ENCODE measurements at places on chromosomes 3 and 15. TPM values are rescaled to one million over a fixed set of nuclear protein-coding genes. Genes with fewer than 3 reads are reported as not detected.

The PRR23A gene
- not detected for total RNA-seq

The PPP1R14D gene
- total RNA-seq = not detected

The CASR gene
- not detected for total RNA-seq

The TMEM108 gene
- total RNA-seq = 2.2 TPM

GRCh38 chr15:29106551-29107290 lies 162.9 kb downstream of the NSMCE3 start:
- DNase-seq = no peak

GRCh38 chr3:197940745-197941384 lies 9.1 kb upstream of the RPL35A start:
- DNase-seq = no peak

DNA sequence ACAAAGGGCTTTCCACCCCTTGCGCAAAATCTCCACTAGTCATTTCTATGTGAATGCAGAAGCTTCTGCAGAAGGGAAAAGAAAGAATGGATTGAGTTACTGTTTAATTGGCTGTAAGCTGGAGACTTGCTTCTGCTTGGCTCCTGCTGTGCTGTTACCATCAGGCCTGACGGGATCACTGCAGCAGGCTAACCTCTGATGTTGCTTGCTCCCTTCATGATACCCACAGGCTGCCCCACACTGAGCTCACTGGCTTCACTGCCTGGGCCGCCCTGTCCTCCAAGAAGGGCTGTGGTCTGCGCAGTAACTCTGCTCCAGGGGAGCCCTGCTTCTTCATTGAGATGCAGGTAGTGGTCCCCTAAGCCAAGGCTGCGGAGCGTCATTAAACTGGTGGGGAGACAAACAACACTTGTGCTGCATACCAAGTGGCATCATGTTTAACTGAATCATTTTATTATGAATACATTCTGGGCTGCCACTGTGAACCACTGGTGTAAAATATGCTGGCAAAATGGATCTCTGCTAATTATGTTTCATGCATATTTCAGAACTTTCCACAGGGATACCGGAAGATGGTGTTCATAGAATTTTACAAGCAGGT lies 78.6 kb downstream of the WDR49 start:
- DNase-seq = no peak

DNA sequence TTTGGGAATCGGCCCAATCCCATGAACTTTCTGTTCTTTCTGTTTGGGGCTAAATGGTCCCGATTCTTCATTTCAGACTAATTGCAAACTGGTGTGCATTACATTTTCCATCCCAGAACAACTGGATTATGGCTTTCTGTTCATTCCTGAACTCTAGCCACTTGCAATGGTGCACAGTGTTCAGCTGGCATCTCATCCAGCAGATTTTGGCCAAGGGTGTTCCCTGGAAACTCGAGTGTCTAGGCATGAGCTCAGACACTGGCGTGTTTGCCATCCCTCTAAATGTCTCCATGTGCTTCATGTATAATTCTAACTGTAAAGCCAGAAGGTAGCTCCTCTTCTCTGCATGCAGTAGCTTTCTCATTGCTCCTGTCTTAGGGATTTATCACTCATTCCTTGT lies 97.1 kb upstream of the MYZAP start:
- no peak for DNase-seq

DNA sequence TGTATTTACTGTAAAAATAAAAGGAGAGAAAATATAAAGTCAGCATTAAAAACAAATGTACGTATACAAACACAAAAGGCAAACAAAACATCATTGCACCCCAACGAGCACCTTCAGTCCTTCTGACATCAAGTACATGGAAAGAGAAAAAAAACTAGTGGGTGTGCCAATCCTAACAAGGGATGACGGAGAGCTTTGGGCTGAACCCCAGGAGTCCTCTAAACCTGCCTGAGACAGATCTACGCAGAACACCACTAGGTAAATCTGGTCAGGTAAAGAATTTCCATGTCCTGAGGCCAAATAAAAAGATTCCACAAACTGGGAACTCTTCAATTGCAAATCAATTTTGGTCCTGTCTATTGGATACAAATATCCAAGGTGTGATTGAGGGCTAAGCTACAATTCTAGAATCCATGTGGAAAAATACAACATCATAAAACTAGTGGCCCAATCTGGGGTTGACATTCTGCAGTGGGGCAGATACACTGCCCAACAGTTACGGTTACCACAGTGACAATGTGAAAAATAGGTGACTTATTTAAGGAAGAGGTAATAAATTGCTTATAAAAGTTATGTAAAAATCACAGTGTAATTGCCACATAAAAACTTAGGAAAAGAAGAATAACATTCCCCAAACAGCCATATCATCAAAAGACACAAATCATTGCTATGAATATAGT lies 14.2 kb downstream of the IFT80 start:
- no peak for DNase-seq

DNA sequence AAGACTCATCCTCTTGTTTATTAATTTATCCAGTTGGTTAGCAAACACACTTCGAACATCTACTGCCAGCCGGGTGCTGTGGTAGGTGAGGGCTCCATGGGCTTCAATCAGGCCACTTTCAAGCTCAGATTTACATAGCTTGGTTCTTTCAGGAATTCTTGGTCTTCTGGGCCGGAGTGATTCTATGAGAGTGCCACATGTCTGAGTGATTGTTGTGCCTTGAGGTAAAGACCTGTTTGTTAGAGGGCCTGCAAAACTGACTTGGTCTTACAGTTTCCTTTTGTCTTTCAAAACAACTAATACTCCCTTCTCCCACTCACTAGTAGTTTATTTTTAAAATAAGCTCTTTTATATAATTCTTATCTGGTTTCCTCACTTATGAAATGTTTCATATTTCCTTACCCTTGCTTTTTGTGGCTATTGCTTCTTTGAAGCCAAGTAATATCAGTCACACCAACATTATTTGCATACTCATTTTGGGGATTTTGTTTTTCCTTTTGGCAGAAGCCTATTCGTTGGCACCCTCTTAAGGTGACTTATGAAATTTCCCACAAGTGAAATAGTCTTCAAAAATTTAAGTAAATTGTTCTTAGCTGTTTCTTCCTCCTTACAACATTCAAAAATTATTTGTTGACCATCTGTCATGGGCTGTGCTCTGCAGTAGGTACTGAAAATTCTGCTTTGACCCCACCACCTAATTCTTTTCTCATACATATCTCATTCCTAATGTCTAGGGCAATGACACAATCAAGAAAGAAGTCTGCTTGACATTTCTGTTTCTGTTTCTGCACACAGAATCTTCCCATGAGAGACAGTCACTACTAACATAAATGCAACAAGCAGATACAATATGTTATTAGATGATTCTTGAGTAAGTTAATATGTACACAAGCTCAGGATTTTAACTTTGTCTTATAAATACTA lies 120.2 kb downstream of the LRRC28 start:
- DNase-seq = no peak

GRCh38 chr15:101120473-101120872 lies 131.4 kb downstream of the CHSY1 start:
- no peak for DNase-seq

DNA sequence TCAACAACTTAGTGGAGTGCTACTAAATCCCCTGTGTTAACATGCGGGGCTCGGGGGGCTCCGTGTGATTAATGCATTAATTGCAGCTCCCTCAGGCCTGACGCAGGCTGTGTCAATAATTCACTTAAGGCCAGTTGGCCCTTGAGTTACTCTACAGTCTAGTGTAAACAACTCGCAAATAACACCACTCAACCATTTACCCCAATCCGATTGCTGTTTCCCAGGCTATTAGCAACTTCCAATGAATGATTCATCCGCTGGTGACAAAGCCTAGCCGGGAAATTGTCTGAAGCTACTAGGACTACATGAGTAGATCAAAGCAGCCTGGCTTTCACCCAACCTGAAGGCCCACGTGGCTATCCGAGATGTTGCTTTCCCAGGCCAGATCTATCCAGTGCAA lies 121.3 kb upstream of the SOX14 start:
- peak; percentile 64 for DNase-seq

- no peak for DNase-seq
Observed at GRCh38 chr15:38193496-38193895, 59.1 kb upstream of the SPRED1 start.

- DNase-seq = no peak
Observed at GRCh38 chr3:124207873-124208485, 216.1 kb upstream of the ROPN1 start.

- no peak for DNase-seq
Observed at GRCh38 chr15:101107625-101108460, 144.0 kb downstream of the CHSY1 start.

DNA sequence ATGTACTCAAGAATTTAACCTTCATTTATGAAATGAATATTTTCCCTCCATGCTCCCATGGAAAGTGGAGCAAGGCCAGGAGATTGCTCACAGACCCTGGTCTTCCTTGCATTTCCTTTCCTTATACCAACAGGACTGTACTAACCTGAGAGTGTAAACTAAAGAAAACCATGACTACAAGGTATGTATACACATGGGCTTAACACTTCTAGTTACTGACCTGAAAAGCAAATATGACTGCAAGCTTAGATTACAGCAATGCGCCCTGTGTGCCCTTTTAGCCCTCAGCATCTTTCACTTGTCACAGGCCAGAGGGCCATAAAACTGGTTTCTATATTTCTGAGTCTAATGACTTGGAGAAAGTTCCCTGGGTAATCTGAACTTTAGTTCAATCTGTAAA lies 52.1 kb downstream of the NEK10 start:
- DNase-seq = no peak

All from Right ventricle myocardium inferior (tissue), 1 donor.